Activated CD4-positive, alpha-beta T cell treated with anti-CD3 and anti-CD28 coated beads for 36 hours (primary cell): ENCODE measurements at places on chromosomes 6 and 20. TPM values are rescaled to one million over a fixed set of nuclear protein-coding genes. Genes with fewer than 3 reads are reported as not detected.

Gene PTP4A1
- total RNA-seq: 51.9 TPM

Gene GABRR2
- 0.14 TPM for total RNA-seq

Gene MACROD2
- not detected for total RNA-seq

GRCh38 chr6:187210-187861 lies 105.0 kb upstream of the DUSP22 start:
- DNase-seq: no peak

- DNase-seq: no peak
These were observed 41.8 kb upstream of the MTRF1L start for GRCh38 chr6:153044295-153044694.

GRCh38 chr6:157280157-157280556 lies 43.2 kb downstream of the TMEM242 start:
- DNase-seq: no peak

DNA sequence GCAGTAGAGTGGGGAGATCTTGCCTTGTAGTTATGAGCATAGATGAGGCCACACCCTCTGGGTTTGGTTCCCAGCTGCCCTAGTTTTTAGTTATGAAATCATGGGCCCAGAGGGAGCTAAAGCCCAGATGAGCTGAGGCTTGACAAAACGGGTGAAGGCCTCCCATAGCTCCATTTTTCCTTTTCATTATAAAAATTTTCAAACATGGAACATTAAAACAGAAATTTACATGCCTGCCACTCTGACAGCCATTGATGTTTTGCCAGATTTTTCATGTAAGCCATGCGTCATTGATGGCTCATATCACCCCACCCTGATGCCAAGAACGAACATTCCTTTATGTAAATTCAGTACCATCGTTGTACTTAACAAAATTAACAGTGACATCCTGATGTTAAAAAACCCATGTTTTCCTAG lies 67.9 kb downstream of the IGF2R start:
- DNase-seq: no peak
